ENCODE measurements at places on chromosomes 7 and 10.
A peak's percentile ranks its signal among the peaks of the same experiment; 100 is the strongest.

DNA sequence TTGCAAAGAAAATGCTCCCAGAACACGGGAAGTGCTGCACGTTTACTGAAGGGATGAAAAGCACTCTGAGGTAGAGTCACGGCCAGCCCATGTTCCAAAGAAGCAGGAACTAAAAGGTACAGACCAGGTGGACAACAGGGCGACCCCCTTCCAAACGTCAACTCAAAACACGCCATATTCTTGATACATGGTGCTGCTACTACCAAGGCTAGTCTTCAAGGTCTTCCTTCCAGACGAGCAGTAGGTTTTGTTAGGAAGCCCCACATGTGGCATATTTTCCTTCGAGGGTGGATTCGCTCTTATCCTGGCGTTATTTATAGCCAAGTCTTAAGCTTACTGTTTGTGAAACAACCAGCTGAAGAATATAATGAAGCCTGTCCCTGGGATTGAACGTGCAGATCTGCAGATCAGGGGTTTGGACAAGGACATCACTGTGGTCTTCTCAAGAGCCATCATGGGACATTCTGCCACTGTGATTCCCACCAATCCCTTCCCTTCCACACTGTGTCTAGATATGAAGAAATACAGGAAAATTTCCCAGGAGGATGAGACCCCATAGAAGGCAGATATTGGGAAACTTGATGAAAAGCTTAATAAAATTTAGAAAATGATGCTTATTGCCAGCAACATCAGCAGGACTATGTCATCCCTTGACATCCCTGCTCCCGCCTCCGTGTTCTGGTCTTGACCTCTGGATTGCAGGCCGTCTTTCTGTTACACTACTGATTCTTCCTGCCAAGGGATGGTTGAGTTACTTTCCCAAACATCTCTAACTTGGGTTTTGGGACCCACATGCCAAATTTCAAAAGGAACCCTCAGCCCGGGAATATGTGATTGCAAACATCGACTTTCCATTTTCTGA is 734.4 kb downstream of the PARD3 start:
- DNase-seq = no peak

DNA sequence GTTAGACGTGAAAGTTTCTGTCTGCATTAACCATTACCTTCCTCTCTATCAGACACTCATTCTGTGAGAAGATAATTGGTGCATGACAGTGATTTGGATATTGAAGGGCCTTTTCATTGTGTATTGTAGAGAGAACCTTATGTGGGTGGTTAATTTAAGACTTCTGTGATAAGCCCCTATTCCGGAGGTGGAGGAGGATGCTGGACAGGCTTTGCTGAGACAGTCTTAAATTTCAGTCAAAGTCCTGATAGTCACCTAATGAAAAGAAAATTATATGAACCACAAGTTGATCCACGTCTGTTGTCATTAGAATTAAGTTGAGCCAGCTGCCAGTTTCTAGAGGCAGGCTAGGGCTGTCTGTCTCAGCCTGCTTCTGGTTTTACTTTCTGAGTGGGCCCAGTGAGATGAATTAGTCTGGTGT is 62.9 kb downstream of the CELF2 start:
- DNase-seq = no peak

GRCh38 chr10:1615186-1615954 is 122.0 kb downstream of the ADARB2 start:
- no peak for DNase-seq

DNA sequence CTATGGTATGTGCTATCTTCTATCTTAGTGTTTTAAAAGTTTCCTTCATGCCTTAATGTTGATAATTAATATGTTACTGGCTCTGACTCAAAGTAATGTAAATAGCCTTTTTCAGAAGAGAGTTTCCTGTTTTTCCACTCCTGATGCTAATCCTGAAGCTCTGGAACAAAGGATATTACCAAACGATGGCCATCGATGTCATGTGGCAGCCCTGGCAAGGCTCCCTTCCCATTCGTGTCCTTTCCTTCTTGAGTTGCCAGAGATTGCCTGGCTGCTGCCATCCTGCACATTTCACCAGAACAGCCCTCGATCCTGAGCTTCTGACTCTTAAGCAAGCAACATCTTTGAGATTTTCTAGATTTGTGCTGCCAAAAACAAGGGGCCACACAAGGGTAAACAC is 46.0 kb downstream of the RNF133 start:
- DNase-seq = no peak

DNA sequence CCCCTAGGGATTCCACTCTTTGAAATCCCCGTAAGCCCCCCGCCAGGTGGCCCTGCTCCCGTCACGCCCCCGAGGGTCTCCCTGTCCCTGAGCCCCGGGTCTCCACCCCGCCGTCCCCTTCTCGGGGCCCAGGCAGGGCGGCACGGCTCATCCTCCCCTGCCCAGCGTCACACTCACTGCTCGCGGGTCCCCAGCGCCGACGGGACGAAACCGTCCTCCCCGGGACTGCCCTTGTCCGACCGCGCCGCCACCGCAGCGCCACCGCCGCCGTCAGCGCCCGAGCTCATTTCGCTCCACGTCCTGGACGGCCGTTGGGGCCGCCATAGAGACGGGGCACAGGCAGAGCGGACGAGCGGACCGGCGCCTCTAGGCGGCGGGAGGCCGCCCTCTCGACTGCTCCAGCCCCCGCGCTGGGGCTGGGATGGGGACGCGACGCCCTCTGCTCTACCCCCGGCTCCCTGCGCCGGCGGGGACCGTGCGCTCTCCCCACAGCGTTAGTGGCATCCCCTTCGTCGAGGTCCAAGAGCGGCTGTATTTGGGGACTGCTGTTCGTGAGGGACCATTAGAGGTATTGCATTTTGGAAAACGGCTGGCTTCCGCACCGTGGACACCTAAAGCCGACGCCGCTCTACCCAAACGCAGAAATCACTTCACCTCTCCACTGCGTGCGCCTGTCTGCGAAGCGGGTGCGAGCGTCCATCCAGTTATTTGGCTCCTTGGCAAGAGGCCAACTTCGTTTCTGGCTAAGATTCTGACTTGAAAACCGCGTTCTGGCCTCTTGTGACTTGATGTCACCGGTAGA is at the start of gene EEF1AKMT2:
TSS of gene EEF1AKMT2 (minus strand) at position 341 of the 802 bp plus-strand sequence. CDS start at position 287, 54 bp downstream.
- peak; percentile 74 for DNase-seq

DNA sequence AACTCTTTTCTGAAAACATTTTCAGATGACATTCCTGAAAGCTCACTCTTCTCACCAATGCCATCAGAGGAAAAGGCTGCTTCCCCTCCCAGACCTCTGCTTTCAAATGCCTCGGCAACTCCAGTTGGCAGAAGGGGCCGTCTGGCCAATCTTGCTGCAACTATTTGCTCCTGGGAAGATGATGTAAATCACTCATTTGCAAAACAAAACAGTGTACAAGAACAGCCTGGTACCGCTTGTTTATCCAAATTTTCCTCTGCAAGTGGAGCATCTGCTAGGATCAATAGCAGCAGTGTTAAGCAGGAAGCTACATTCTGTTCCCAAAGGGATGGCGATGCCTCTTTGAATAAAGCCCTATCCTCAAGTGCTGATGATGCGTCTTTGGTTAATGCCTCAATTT is 16.5 kb downstream of the ANLN start:
- no peak for DNase-seq

DNA sequence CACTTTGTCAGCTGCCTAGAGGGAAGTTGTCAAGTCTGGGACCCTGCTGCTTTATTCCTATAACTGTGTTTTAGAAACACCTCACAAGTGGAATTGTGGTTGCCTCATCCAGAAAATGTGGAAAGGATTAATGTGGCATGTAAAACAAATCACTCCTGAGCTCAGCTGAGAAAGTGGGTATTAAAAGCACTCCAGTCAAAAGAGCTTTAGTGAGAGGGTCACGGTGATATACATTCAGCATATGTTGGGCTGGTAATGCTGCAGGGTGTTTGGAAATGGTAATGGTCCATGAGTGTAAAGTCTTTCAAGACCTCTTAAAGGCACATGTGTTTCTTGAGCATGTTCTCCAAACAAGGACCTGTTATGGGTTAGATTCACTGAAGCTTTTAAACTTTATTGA is 318.2 kb upstream of the MEOX2 start:
- DNase-seq = no peak

- DNase-seq = no peak
Measured at GRCh38 chr7:147869456-147869855, 721.1 kb upstream of the C7orf33 start.

DNA sequence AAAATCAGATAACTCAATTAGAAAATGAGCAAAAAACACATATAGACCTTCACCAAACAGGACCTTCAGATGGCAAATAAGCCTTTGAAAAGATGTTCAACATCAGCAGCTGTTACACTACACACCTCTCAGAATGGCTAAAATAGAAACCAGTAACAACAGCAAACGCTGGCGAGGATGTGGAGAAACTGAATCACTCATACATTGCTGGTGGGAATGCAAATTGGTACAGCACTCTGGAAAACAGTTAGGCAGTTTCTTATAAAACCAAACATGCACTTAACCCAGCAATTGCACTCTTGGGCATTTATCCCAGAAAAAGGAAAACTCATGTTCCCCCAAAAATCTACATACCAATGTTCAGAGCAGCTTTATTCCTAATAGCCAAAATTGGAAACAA is 37.7 kb upstream of the SMARCD3 start:
- DNase-seq = no peak

GRCh38 chr10:99234041-99234790 is 1.4 kb downstream of the HPSE2 start:
- no peak for DNase-seq

GRCh38 chr10:95246582-95247051 is 44.2 kb downstream of the PDLIM1 start:
- DNase-seq = peak; percentile 41

DNA sequence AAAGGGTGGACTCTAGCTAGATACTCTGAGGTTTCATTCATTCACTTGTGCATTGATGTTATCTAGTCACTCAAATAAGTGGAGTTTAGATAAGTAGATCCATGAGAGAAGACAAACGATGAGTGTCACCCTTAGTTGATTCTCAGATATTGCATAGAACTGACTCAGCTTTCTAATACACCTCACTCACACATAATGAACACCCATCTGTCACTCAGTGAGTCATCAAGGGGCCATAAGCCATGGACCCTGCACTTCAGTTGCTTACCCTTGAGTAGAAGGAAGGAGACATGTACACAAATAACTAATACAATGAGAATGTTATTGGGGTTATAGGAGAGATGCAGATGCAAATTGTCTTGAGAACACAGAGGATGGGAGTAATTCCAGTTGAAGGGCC is 163.8 kb downstream of the SORCS3 start:
- no peak for DNase-seq

- no peak for DNase-seq
Measured at GRCh38 chr7:43283706-43284105, 171.3 kb downstream of the HECW1 start.

- DNase-seq = no peak
Measured at GRCh38 chr7:157010588-157011332, at the start of gene MNX1. MNX1 (minus strand) TSS chr7:157010663; CDS start chr7:157010350, 313 bp downstream.

GRCh38 chr7:23341846-23342598 is 42.9 kb downstream of the MALSU1 start:
- DNase-seq = no peak

DNA sequence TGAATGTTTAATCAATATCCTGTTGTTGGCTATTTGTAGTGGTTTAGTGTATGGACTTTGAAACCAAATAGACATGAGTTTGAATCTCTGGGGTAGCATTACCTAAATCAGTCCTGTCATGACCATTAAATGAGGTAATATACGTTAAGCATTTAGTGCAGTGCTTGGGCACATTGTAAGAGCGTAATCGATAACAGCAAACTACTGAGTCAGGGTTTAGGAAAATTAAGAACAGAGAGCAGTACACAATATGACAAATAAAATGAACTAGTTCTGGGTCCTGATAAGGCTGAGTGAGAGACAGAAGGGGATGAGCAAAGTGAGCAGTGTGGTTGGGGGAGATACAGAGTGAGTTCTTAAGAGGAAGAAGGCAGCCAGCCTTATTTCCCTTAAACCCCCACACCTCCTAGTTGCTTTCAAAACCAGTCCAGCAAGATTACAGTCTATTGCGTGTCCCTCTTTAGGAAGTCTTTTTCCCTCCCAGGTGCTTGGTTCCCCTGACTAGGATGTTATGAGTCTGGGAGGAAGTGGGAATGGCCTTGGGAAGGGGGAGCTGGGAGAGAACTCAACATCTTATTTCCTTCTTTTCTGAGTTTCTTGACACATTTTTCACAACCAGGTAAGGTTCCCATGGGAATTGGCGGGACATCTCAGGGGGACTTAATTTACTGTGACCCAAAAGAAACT is 171.0 kb downstream of the SND1 start:
- no peak for DNase-seq

DNA sequence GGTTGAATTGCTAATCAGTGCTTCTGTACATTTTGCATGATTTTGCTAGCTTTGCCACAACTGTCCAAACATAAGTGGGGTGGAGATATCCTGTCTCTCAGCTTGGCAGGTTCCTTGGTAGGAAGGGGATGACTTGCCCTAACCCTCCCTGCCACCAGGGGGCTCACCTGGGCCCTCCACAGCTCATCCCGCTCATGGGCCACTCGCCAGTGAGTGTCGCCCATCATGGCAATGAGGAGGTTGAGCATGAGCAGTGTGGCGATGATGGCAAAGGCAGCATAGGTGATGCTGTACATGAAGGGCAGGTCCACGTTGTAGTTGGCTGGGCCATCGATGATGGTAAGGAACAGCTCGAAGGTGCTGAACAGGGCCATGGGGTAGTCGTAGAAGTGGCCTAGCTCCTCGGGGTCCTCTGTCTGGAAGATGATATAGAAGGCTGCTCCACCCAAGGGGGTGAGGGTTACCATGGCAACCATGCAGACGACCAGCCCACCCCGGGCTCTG is 12.2 kb downstream of the TRPV6 start:
- no peak for DNase-seq

GRCh38 chr7:157411580-157411979 is 74.8 kb downstream of the DNAJB6 start:
- peak; percentile 21 for DNase-seq

- no peak for DNase-seq
Measured at GRCh38 chr10:15158972-15159371, 9.5 kb downstream of the NMT2 start.

- DNase-seq = no peak
Measured at GRCh38 chr7:24783698-24784097, 26.4 kb upstream of the GSDME start.

DNA sequence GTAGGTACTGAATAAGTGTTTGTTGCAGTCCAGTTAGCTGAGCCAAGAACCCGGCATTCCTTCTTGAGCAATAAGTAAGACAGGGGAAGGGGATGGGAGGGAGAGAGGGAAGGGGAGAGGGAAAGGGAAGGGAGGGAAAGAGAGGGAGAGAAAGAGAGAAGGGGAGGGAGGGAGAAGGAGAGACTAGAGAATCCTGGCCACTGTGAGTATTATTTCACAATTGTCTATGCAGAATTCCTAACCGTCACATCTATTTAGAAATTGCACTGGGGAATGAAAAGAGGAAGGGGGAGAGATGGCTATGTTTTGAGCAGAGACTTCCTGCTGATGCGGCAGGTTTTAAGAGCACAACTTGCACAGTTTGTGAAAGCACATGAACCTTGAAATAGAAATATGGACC is 251.4 kb upstream of the ZMIZ1 start:
- no peak for DNase-seq

All from activated T-cell treated with anti-CD3 and anti-CD28 coated beads, Interleukin-2, amount 50 U/mL, for 4 hours (primary cell).